Neural progenitor cell (in vitro differentiated cells): ENCODE measurements at places on chromosomes 6 and 20. TPM values are rescaled to one million over a fixed set of nuclear protein-coding genes. Genes with fewer than 3 reads are reported as not detected.

MYMX gene
- 0.54 and 1.5 TPM in 2 replicates for total RNA-seq

TAAR9 gene
- total RNA-seq, result not detected in 2 replicates

FAM162B gene
- total RNA-seq, result 0.28 TPM in 1 of 2 replicates, not detected in the other

CGA gene
- 0.46 TPM in 1 of 2 replicates, not detected in the other for total RNA-seq

CLIC5 gene
- total RNA-seq, result 0.06 TPM in 1 of 2 replicates, not detected in the other

SPDEF gene
- 0.50 TPM in 1 of 2 replicates, not detected in the other for total RNA-seq

MUC21 gene
- not detected in 2 replicates for total RNA-seq

SLC17A3 gene
- total RNA-seq, result not detected in 2 replicates

RBM24 gene
- 17.3 and 27.6 TPM in 2 replicates for total RNA-seq

SLC22A1 gene
- total RNA-seq, result 0.22 TPM in 1 of 2 replicates, not detected in the other

NRM gene
- 12.4 and 38.3 TPM in 2 replicates for total RNA-seq

LY6G6C gene
- not detected in 2 replicates for total RNA-seq

SRXN1 gene
- 6.8 and 12.8 TPM in 2 replicates for total RNA-seq

COL9A3 gene
- total RNA-seq, result 10.5 and 34.8 TPM in 2 replicates

CGAS gene
- total RNA-seq, result 0.62 and 0.90 TPM in 2 replicates

ADTRP gene
- not detected in 2 replicates for total RNA-seq

FAXC gene
- total RNA-seq, result 13.5 and 23.0 TPM in 2 replicates

PAQR8 gene
- total RNA-seq, result 16.9 and 17.7 TPM in 2 replicates

ENPP1 gene
- 7.8 and 9.7 TPM in 2 replicates for total RNA-seq

SUMO4 gene
- 0.82 and 2.3 TPM in 2 replicates for total RNA-seq

RRBP1 gene
- 18.2 and 35.2 TPM in 2 replicates for total RNA-seq

PSORS1C2 gene
- total RNA-seq, result not detected in 2 replicates

COL11A2 gene
- total RNA-seq, result 0.49 and 0.99 TPM in 2 replicates

SLA2 gene
- total RNA-seq, result 0.21 and 0.50 TPM in 2 replicates

TMC2 gene
- not detected in 2 replicates for total RNA-seq

FOXS1 gene
- total RNA-seq, result 0.53 TPM in 1 of 2 replicates, not detected in the other

DACT2 gene
- total RNA-seq, result 0.36 and 5.5 TPM in 2 replicates

NKAIN2 gene
- 0.37 and 0.45 TPM in 2 replicates for total RNA-seq

TNNC2 gene
- 0.81 TPM in 1 of 2 replicates, not detected in the other for total RNA-seq

MUC22 gene
- total RNA-seq, result 0.03 TPM in 1 of 2 replicates, not detected in the other

ETV7 gene
- 0.09 and 0.11 TPM in 2 replicates for total RNA-seq

GSTA2 gene
- total RNA-seq, result not detected in 2 replicates

NTSR1 gene
- 0.12 and 0.26 TPM in 2 replicates for total RNA-seq

HLA-DQB1 gene
- 4.7 and 6.6 TPM in 2 replicates for total RNA-seq

BMP5 gene
- total RNA-seq, result 1.2 and 1.5 TPM in 2 replicates

LY6G6F gene
- total RNA-seq, result not detected in 2 replicates

C6orf15 gene
- total RNA-seq, result not detected in 2 replicates

SEMG1 gene
- total RNA-seq, result not detected in 2 replicates

MYL9 gene
- 12.4 and 22.9 TPM in 2 replicates for total RNA-seq

MYB gene
- total RNA-seq, result 3.0 and 3.3 TPM in 2 replicates

SPEF1 gene
- 0.34 and 1.2 TPM in 2 replicates for total RNA-seq

NKX2-2 gene
- total RNA-seq, result not detected in 2 replicates

SNPH gene
- total RNA-seq, result 0.43 and 0.90 TPM in 2 replicates

HCRTR2 gene
- 0.06 TPM in 1 of 2 replicates, not detected in the other for total RNA-seq

RMND1 gene
- 32.1 and 44.0 TPM in 2 replicates for total RNA-seq

TREM2 gene
- not detected in 2 replicates for total RNA-seq

PPIL1 gene
- 81.6 and 93.1 TPM in 2 replicates for total RNA-seq

CCN6 gene
- total RNA-seq, result not detected in 2 replicates
